ENCODE measurements at places on chromosomes 4 and X.

DNA sequence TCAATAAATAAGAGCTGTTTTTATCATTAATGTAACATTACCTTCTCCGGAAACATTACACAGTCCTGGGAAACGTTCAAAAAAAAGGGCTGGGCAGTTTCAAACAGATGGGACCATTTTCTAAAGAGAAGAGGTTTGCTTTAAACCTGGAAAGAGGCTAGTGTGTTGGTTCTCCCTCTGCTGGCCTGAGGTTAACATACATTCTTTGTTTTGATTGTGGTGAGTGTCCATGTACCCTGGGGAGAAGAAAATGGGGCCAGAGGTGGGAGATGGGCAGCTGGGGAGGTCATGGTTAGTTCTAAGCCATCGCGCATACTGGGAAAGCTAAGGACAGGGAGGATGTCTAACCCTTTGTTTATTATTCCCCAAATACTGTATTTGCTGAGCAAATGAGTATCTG lies 194.7 kb downstream of the CPEB2 start:
- DNase-seq: no peak

- no peak for DNase-seq
These were observed 37.7 kb upstream of the UGT2B7 start for GRCh38 chr4:69058410-69059059.

GRCh38 chrX:1412551-1413161 lies 20.7 kb upstream of the SLC25A6 start:
- peak; percentile 9 for DNase-seq

DNA sequence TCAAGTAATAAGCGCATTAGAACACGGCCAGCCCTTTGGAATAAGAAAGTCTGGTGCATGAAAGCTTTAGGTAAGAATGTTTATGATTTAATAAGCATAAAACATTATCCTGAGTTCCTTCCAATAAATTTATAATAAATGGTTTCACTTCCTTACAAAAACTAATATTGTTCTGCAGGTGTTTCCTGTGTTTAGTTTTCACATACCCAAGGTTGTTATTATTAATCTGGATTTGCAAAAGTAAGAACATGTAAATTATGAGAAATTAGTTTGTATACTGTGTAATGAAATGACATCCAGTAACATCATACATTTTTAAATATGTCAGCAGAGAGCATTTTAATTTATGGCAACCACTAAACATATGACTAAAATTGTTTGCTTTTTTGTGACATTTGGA lies 72.1 kb downstream of the BANK1 start:
- DNase-seq: no peak

DNA sequence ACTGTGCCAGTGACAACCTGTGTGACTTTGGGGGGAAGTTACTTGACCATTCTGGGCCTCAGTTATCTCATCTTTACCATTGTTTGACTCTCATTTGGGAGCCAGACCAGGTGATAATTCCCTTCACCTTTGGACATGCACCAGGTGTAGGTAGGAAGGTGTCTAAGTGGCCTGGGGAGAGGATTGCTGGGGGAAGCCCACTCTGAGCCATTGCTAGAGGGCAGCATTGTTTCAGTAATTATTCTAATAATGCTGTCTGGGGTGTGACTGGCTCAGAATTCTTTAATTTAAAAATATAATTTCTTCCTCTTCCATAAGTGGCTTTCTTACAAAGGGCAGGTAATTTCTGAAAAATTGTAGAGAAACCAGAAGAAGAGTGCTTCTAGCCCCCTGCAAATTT lies 104.3 kb downstream of the RTL9 start:
- DNase-seq: no peak

GRCh38 chr4:19327364-19327763 lies 924.3 kb upstream of the SLIT2 start:
- DNase-seq: no peak

GRCh38 chr4:109251396-109251795 lies 51.1 kb downstream of the COL25A1 start:
- DNase-seq: no peak

DNA sequence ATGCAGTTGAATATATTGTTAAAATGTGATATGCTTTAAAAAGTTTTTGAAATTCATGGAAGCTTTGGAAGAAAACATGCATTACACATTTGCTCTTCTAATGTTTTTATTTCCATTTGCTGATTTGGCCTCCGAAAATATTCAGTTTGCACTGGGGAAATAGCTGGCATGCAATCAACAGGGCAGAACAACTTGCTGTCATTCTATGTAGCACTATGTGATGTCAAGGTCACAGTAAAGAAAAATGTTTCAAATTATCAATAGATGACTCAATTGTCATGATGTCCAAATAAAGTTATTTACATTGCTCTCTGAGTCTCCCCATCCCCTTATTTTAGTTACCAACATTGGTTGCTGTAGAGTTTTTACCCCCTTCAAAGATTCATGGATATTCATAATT lies 119.2 kb downstream of the TLL1 start:
- DNase-seq: no peak

- DNase-seq: no peak
These were observed 40.5 kb downstream of the SETD7 start for GRCh38 chr4:139515531-139515958.

GRCh38 chr4:132614682-132615081 lies 534.4 kb upstream of the PCDH10 start:
- no peak for DNase-seq

GRCh38 chr4:42458657-42459056 lies 61.4 kb downstream of the SHISA3 start:
- no peak for DNase-seq

- DNase-seq: no peak
These were observed 984.4 kb upstream of the PABPC4L start for GRCh38 chr4:135186002-135186401.

DNA sequence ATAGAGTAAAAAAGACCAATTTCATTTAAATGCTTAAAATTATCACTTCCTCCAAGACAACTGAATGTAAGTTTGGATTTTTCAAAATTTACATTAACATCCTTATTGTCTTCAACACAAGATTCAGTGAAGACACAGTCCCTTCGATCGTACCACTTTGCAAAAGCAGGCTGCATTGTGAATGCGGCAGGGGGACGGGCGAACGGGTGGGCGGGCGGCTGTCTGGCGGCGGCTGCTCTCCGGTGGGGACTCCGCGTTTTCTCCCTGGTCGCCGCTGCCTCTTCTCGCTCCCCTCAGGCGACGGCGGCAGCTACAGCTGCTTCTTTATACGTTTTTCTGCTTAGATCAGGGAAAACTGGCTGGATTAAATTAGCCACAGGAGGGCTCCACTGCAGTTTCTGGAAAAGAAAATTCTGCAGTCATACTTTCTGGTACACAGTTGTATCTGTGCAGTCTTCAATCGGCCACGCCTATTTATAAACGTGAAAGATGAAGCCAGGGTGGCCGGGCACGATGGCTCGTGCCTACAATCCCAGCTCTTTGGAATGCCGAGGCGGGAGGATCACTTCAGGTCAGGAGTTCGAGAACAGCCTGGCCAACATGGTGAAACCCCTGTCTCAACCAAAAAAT lies 33.9 kb upstream of the HPF1 start:
- DNase-seq: peak; percentile 20

- no peak for DNase-seq
These were observed 167.5 kb upstream of the DGKK start for GRCh38 chrX:50638123-50638522.

GRCh38 chr4:185744946-185745345 lies 67.0 kb downstream of the SORBS2 start:
- no peak for DNase-seq

DNA sequence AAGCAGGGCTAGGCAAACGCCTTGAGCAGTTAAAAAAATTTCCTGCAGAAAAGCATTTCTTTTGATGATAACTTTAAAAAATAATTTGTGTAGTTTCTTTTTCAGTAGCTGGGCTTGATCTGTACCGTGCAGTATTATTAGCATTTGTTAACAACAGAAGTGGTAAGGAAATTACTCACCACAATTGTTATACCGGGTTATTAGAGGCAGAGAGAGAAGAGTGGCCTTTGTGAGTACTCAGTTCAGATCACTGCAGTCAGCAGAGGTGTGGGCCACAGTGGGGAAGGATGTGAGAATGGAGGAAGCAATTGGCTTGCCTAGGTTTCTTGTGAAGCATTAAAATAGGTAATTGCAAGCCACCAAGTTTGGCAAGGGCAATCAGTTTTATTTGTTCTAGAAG lies 14.3 kb upstream of the IL21 start:
- no peak for DNase-seq

DNA sequence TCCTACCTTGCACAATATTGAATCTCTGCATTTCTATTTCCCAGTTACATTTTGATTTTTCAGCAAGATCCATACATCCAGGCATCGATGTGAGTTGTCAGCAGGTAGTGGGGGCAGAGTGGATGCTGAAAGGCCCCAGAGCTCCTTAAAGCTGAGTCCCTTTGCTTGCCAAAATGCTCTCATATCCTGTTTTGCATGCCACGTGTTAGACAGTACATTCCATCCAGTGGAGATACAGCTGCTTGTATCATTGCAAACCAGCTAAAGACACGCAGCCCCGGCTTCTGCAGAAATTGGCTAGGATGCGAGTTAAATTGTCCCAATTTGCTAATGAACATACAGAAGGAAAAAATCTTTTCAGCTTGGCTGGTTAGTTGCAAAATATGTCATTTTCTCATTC lies 179.6 kb upstream of the MXRA5 start:
- DNase-seq: no peak

- no peak for DNase-seq
These were observed 5.1 kb upstream of the WDR1 start for GRCh38 chr4:10121568-10122208.

GRCh38 chr4:1030031-1030430 lies 18.6 kb downstream of the FGFRL1 start:
- no peak for DNase-seq

- DNase-seq: no peak
These were observed 89.4 kb downstream of the IRF2 start for GRCh38 chr4:184384810-184385557.

DNA sequence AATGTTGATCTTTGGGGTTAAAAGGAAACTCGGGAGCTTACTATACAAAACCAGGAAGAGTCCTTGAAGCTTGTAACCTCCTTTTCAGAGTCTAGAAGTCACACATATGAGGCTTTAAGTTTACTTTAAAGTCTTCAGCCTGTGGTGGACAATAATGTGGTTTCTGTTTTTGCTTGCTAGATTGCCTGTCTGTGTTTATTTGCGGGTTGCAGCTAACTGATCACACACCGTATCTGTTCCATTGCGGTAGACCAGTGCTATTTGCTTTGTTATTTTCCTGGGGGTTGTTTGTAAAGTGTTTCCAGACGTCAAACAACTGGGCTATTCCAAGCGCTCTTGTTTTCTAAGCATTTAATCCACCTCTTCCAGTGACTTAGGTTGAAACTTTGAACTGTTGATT lies 143.0 kb upstream of the GYPA start:
- no peak for DNase-seq

DNA sequence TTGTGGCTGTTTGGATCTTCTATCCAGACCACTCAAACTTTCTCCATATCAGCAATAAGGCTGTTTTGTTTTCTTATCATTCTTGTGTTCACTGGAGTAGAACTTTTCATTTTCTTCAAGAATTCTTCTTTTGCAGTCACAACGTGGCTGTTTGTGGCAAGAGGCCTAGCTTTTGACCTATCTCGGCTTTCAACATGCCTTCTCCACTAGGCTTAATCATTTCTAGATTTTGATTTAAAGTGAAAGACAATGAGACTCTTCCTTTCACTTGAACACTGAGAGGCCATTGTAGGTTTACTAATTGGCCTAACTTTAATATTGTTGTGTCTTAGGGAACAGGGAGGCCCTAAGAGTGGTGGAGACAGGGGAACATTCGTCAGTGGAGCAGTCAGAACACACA lies 19.1 kb downstream of the FGF2 start:
- no peak for DNase-seq

DNA sequence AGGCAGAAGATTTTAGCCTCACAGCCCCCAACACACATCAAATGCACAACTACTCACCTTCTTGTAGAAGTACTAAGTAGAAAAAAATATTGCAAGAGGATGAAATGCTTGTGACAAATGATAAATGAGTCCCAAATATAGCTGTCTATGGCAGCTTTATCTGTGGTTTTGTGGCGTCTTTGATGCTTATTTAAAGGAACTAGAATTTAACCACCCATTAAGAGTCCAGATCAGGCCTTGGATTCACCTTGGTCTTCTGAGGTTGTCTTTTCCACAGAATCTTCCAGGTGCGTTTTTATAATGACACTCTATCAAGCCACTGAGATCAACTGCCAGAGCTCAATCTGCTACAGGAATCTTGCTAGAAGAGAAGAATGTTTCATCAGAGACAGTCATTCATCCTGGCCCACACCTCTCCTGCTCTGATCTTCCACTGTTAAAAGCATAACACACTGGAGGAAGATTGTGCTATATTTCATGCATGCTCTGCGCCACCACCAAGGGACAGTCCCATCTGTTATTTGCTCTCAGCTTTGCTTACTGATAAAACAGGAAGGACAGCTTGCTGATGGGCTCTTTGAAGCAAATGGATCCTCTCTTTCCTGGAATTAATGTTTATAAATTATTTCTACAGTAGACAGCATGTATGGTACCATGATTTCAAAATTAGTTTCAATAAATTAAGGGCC lies 144.1 kb downstream of the SLC7A11 start:
- DNase-seq: no peak

DNA sequence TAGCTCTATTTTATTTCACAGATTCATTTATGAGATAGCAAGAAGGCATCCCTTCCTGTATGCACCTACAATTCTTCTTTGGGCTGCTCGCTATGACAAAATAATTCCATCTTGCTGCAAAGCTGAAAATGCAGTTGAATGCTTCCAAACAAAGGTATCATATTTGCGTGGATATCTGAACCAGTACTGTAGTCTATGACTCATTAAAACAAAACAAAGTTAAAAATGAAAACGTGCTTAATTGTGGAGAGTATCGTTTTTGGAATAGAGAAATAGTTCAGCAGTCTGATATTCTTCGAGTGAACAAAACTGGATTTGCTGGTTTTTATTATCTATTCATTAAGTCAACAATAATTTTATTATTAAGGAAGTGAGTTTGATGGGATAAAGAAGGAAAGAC lies 6.3 kb downstream of the AFP start:
- no peak for DNase-seq

GRCh38 chrX:150771116-150771515 lies 77.9 kb downstream of the MTMR1 start:
- DNase-seq: no peak

DNA sequence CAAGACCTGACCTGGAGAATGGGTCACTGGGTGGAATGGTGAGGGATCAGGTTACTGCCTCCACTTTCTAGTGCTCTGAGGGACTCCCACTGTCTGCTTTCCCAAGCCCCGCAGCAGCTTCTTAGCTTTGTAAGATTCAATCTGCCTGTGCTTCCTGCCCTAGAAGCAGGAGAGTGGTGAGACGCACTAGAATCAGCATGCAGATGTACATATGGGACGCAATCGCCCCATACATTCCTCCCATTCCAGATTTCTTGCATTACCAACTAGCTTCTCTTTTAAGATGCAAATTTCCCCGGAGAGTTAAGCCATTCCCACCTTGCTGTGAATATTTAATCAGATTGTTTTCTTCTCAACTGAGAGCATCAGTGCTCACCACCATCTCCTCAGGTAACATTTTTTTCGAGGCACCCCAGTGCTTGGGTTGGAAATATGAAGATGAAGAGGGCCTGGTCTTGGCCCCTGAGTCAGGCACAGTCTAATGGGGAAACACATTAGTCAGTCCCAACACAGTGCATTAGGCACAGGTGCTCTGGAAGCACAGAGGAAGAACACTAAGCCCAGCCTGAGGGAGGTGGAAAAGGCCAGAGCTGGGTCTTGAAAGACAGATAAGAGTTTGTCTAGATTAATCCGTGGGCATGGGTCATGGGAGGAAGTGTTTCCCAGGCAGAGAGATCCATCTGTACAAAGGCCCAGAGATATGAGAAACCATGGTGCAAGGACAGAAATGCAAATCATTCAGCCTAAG lies 66.7 kb upstream of the PRPS1 start:
- DNase-seq: no peak
